ENCODE measurements at places on chromosomes 16 and 17. TPM values are rescaled to one million over a fixed set of nuclear protein-coding genes. Genes with fewer than 3 reads are reported as not detected.

Gene GRIN2A
- 0.04 TPM for total RNA-seq

Gene CPHXL2
- not detected for total RNA-seq

Gene CSH2
- not detected for total RNA-seq

Gene SLC5A11
- total RNA-seq, result 0.51 TPM
